Foreskin keratinocyte (primary cell): ENCODE measurements at places on chromosomes 11 and 22. TPM values are rescaled to one million over a fixed set of nuclear protein-coding genes. Genes with fewer than 3 reads are reported as not detected.

Gene F2
- not detected in 2 replicates for total RNA-seq

Gene DRICH1
- total RNA-seq = 0.11 TPM in 1 of 2 replicates, not detected in the other

Gene C22orf15
- total RNA-seq = 0.35 and 0.92 TPM in 2 replicates

Gene PTPN5
- total RNA-seq = not detected in 2 replicates

Gene MS4A6A
- total RNA-seq = not detected in 2 replicates

Gene SPON1
- not detected in 2 replicates for total RNA-seq

Gene RRP8
- 25.0 and 26.1 TPM in 2 replicates for total RNA-seq

Gene CECR2
- not detected in 2 replicates for total RNA-seq

Gene RIMBP3C
- 0.07 TPM in 1 of 2 replicates, not detected in the other for total RNA-seq

Gene MPZL2
- 50.1 and 62.0 TPM in 2 replicates for total RNA-seq

Gene SLC1A2
- not detected in 2 replicates for total RNA-seq

Gene ASPHD2
- total RNA-seq = 7.3 and 9.5 TPM in 2 replicates

Gene C1QTNF4
- total RNA-seq = 0.14 and 0.31 TPM in 2 replicates

Gene FOLR2
- total RNA-seq = not detected in 2 replicates

Gene UVRAG
- total RNA-seq = 13.5 and 15.2 TPM in 2 replicates

Gene SLC29A2
- total RNA-seq = 4.4 and 4.8 TPM in 2 replicates

Gene SCGB1C1
- not detected in 2 replicates for total RNA-seq

Gene SAA4
- not detected in 2 replicates for total RNA-seq

Gene LUZP2
- total RNA-seq = 0.20 and 0.28 TPM in 2 replicates

Gene TEX12
- total RNA-seq = not detected in 2 replicates

Gene GTSE1
- 23.8 and 28.6 TPM in 2 replicates for total RNA-seq

Gene BEST1
- 0.07 and 0.10 TPM in 2 replicates for total RNA-seq

Gene JHY
- total RNA-seq = 4.0 and 4.7 TPM in 2 replicates

Gene SLC22A6
- not detected in 2 replicates for total RNA-seq

Gene TSGA10IP
- total RNA-seq = not detected in 2 replicates

DNA sequence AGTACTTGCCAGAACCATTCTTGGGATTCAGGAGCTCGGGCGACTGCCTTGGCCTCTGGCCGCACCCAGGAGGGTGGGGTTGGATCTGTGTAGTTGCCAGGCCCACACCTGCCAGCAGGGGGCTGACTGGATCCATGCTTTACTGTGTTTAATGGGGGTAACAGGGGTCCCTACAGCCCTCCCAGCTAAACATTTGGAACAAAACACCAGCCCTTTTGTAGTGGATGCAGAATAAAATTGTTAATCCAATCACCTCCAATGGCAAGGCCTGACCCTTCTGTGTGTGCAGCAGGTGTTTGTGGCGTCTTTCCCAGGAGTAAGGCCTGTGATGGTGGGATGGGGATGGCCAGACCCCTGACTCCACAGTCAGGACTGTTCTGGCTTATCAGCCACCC, 22.5 kb downstream of the SUN2 start:
- DNase-seq = no peak

GRCh38 chr22:46077669-46078099, 72.6 kb upstream of the PPARA start:
- no peak for DNase-seq

- DNase-seq = peak; percentile 63
Observed at GRCh38 chr11:91173701-91174100, 950.9 kb upstream of the CHORDC1 start.

DNA sequence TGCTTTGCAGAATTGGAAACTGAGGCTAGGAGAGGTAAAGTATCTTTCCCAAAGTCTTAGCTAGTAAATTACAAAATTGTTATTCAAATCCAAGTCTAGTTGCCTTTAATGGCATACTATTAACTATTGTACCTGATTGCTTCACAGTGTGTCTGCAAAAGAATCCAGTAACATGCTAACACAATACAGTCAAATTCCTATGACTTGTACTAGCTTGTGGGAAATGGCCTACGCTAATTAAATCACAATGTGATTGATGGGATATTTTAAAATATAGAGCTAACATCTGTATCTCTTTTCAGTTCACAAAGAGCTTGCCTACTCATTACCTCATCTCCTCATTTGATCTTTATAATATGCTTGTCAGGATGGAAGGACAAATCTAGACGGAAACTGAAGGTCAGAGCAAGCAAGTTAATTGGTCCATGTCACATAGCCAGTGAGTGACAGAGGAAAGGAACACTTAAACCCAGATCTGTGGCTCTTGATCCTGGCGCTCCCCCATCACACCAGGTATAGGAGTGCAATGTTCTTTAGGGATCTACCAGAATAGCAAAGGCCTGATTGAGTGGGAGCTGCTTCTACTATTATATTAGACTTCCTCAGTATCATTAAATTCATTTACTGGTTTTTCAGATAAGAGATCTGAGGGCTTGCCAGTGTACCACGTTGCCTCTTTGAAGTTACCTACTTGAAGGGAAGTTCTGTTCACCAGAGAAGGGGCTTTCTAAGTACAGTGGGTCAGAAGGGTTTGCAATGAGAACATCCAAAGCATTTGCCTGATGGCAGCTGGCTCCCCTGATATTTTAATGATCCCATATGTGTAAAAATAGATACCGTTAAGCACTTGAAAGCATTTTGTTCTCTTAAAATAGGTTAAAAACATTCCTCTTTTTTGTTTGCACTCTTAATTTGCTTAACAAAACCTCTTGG, 213.6 kb upstream of the SESN3 start:
- DNase-seq = peak; percentile 71

GRCh38 chr11:66663741-66664296, 13.9 kb downstream of the RBM4B start:
- DNase-seq = no peak

GRCh38 chr11:65135633-65136145, 1.4 kb upstream of the SYVN1 start:
- DNase-seq = no peak

- DNase-seq = no peak
Observed at GRCh38 chr11:289398-289711, 429 bp downstream of the PGGHG start.

GRCh38 chr11:14813516-14813915, 78.5 kb downstream of the CYP2R1 start:
- no peak for DNase-seq

- no peak for DNase-seq
Observed at GRCh38 chr11:78905756-78906155, 331.1 kb upstream of the NARS2 start.

GRCh38 chr11:83007477-83007876, 64.2 kb downstream of the RAB30 start:
- no peak for DNase-seq

- no peak for DNase-seq
Observed at GRCh38 chr11:720642-721246, 14.7 kb downstream of the EPS8L2 start.

- DNase-seq = peak; percentile 33
Observed at GRCh38 chr22:27748751-27749191, 52.8 kb downstream of the MN1 start.

DNA sequence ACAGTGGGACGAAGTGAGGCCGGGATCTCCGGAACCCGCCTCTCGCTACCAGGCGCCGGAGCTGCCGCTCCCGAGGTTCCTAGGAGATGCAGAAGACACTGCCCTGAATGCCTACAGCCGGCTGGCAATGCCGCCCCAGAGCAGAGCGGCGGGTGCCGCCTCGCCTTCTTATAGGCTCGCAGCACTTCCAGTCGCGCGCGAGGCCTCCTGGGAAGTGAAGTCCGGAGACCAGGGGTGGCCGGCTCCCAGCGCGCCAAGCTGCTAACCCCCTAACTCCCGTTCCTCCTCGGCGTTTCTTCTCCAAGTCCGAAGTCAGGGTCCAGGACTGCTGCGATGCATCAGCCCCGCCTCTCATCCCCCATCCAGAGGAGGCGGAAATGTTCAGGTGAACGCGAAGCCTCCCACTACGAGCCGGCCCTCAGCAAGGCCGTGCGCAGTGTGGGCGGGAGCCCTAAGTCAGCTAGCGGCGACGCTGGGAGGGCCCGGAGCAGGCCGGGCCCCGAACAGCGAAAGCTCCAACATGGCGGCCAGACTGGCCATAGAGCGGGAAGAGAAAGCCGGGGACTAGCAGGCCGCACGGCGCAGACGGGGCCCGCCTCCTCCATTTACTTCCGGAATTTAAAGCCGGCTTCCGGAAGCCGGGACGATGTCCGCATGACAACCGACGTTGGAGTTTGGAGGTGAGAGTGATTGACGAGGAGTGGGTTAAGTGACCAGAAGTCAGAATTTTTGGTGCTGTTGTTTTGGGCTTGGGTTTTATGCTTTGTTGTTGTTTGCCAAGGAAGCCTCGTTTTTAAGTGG, at the start of the genes CYB561A3 and TMEM138:
TSS of gene CYB561A3 (minus strand) at position 142 of the 801 bp plus-strand sequence. CDS start 5,169 bp downstream, outside the sequence.
TSS of gene TMEM138 (plus strand) at position 634 of the 801 bp plus-strand sequence. CDS start 2,017 bp downstream, outside the sequence.
- peak; percentile 94 for DNase-seq

DNA sequence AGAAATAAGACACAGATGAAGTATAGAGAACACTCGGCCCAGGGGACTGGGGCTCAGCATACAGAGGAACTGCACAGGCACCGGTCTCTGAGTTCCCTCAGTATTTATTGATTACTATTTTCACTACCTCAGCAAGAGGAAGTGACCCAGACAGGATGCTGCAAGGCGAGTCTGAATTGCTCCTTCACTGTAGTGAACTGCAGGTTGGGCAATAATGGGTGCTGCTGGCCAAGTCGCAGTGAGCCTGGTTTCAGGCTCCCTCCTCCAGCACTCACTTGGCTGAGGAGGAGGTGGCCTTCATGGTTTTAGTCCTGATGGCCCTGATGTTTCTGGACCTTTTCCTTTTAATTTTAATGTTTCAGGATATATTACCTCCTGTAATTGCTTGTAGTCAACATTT, 10.4 kb downstream of the OR52K2 start:
- no peak for DNase-seq

DNA sequence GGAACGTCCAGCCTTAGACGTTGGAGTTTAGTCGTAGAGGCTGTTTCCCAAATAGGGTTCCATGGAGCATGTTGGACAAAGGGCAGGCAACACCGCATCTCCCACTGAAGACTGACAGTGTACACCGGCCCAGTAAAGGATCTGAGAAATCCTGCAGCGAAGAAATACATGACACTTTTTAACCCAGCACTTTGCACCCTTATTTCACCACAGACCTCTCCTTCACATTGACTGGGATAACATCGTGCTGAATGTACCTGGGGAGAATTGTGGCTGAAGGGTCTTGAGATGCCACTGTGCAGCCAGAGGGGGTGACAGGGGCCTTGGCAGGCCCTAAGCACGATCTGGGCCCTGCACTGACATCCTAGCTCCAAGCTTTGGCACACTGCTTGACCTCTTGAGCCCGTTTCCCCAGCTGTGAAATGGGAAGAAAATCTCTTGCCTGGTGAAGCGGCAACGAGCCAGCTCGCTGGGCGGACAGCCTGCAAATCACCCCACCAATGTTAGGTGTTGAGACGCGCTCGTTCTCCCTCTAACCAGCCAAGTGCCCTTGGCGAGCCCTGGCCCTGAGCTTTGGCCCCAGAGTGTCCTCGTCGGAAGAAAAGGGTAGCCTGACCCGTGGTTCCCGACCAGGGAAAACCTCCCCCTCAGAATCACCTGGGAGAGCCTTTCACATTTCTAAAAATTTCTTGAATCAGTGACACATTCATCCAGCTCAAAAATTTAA, 13.4 kb downstream of the CD5 start:
- DNase-seq = no peak

- DNase-seq = no peak
Observed at GRCh38 chr22:20922141-20922751, 5.0 kb downstream of the CRKL start.

GRCh38 chr11:63767565-63768236, 874 bp downstream of the ZFTA start:
- DNase-seq = peak; percentile 62

- DNase-seq = peak; percentile 16
Observed at GRCh38 chr22:23289851-23290724, 109.8 kb downstream of the BCR start.

- no peak for DNase-seq
Observed at GRCh38 chr22:25722626-25723025, 19.4 kb upstream of the MYO18B start.

GRCh38 chr22:49789289-49790141, 38.2 kb downstream of the BRD1 start:
- DNase-seq = no peak

DNA sequence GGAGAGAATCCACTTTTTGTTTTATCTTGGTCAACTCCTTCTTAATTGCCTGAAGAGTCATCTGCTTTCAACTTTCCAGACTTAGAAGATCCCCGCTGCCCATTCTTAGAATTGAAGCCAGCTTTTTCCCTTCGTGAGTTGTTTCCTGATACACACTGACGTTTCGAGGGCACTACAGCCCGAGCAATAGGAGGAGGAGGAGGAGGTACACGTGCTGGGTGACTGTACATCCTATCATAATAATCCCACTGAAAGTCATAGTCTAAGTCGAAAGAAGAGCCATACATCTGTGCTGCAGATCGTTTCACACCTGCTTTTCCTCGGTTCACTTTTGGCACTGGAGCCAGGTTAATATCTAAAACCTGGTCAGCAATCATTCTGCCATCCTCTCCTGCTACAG, 606.1 kb downstream of the DLG2 start:
- DNase-seq = no peak
